ENCODE measurements at places on chromosomes 12 and 14. TPM values are rescaled to one million over a fixed set of nuclear protein-coding genes. Genes with fewer than 3 reads are reported as not detected.
A peak's percentile ranks its signal among the peaks of the same experiment; 100 is the strongest.

- no peak for DNase-seq
Measured at GRCh38 chr14:88063811-88064210, 58.9 kb downstream of the GPR65 start.

DNA sequence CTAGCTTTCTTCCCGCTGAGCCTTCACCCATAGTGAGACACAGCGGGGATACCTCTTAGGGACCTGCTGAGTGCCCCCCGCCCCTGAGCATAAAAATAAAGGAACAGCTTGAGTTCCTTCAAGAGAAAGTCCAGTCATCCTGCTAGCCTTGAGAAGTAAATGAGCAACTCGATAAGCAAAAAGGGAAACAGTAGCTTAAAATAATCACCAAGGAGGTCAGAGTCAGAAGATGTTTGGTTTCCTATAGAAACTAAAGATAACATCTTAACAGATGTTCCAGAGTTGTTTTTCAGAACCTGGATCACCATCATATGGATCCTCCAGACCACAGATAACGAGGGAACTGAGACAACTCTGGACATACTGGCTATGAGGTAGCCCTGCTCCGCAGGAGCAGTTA, 94.0 kb downstream of the BCAT1 start:
- no peak for DNase-seq

DNA sequence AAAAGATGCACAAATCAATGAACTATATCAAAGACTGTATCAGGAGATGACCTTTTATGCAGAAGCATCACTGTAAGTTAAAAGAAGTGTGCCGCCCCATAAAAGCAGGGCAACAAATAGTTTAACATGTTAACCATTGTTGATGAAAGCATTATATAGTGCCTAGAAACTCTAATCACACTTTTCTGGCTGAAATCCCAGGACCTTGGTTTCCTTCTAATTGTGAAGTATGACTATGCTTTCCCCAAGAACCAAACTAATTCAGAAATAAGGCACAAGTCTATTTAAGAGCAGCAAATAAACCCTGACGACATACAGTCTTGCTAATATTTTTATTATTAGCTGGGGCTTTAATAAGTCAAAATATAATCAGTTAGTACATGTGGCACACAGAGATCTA, 21.7 kb downstream of the RACGAP1 start:
- no peak for DNase-seq

PAH gene
- 1,079 TPM for total RNA-seq

DNA sequence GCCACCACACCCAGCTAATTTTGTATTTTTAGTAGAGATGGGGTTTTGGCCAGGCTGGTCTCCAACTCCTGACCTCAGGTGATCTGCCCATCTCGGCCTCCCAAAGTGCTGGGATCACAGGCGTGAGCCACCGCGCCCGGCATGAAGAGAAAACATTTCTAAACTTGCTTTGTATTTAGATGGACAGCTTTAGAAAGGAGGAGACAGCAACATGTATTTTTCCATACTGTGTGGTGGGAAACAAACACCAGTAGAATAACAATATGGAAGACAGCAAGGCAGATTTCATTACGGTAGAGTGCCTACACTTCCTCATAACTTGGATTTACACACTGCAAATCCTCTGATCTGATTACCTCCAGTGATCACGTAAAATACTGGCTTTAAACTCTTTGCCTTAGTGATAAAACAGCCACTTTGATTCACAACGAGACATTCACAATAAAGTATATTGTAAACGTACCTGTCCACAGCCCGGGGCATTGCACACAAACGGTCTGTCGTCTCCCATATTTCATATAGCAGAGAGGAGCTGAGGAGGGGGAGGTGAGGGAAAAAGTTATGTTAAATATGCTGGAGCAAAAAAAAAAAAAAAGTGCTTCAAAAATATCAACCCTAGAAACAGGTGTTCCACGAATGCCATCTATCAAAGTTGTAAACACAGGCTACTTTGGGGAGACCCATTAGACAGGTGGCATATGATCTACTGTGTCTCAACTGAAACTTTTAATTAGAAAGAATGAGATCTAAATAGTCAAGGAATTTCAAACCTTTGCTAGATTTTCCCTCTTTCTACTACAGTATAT, 25.5 kb downstream of the ATF7 start:
- no peak for DNase-seq

DNA sequence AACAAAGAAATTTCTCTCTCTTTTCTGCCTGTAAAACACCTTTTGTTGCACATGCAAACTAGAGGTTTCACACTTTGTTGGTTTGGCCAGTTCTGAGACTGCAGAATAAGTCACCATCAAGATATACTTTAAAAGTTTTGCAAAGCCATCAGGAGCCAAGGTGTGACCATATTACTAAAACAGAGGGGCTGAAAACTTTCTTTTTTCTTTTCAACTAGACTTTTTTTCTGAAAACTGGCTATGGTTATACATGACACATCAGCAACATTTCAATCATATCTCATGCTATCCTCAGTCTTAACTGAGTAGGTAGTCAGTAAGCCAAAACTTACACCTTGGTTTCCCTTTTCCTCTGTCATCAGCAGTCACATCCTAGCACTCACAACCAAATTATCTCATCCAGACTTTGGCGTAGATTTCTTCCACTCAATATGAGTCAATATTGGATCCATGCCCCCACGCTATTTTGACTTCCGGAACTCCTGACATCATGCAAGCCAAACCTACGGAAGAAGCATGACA, 4.1 kb upstream of the IFNG start:
- no peak for DNase-seq

GRCh38 chr14:21308132-21308478, 28.2 kb downstream of the RPGRIP1 start:
- no peak for DNase-seq

DNA sequence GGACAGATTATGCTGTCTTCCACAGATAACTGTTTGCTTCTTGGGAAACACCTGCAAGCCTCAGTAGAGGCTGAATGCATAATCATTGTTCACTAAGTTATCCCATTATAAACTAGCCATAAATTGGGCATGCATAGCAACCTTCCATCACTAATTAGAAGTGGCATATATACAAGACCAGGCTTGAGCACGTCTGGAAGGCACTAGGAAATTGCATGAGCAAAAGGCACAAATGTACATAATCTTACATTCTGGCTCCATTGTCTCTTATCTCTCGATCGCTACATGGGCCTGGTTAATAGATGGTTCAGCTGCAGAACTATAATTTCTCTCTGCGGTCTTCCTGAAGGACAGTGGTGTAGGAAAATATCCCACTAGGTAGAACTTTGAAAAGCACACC, 679.2 kb downstream of the RPL10L start:
- no peak for DNase-seq

KLRC4 gene
- total RNA-seq, result 0.39 TPM

GRCh38 chr12:48279601-48280000, 71.1 kb downstream of the ZNF641 start:
- no peak for DNase-seq

DNA sequence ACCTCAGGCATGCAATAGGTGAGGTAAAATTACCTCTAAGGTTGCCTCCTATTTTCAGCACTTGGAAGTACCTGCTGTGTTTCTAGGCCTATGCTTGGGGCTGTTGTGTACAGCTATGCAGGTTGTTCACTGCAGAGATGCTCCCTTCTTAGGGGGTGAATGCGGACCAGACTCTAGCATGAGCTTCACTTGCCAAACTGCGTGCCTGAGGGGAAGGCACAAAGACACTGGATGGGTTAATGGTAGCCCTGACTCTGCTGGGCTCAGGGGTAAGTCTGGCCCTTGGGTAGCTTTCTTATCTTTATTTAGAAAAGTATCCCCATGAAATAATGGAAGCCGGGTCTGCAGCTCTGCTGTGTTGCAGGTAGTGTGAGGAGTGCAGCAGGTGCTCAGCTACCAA, 35.7 kb downstream of the B4GALNT3 start:
- DNase-seq, result no peak

GPRC5A gene
- 0.46 TPM for total RNA-seq

SLC5A8 gene
- total RNA-seq, result not detected

POMT2 gene
- 14.3 TPM for total RNA-seq

GRCh38 chr14:69093631-69094421, 59.1 kb downstream of the DCAF5 start:
- no peak for DNase-seq

GRCh38 chr12:49098035-49098451, 3.4 kb upstream of the DHH start:
- DNase-seq, result peak; percentile 44

DNA sequence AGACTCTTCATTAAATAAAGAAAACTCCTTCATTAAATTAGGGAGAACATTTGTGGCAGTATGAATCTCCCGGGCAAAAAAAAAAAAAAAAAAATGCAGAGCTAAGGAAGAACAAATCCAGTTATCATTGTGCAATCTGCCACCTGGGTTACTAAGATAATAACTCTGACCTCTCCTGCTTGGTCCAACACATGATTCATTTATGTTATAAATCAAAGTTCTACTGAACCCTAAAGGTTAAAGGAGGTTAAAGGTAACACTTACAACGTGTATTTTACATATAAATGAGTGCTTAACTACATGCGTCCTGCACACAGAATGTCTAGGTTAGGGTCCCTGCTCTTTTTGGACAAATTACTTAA, 4.2 kb downstream of the TGFB3 start:
- no peak for DNase-seq

DNA sequence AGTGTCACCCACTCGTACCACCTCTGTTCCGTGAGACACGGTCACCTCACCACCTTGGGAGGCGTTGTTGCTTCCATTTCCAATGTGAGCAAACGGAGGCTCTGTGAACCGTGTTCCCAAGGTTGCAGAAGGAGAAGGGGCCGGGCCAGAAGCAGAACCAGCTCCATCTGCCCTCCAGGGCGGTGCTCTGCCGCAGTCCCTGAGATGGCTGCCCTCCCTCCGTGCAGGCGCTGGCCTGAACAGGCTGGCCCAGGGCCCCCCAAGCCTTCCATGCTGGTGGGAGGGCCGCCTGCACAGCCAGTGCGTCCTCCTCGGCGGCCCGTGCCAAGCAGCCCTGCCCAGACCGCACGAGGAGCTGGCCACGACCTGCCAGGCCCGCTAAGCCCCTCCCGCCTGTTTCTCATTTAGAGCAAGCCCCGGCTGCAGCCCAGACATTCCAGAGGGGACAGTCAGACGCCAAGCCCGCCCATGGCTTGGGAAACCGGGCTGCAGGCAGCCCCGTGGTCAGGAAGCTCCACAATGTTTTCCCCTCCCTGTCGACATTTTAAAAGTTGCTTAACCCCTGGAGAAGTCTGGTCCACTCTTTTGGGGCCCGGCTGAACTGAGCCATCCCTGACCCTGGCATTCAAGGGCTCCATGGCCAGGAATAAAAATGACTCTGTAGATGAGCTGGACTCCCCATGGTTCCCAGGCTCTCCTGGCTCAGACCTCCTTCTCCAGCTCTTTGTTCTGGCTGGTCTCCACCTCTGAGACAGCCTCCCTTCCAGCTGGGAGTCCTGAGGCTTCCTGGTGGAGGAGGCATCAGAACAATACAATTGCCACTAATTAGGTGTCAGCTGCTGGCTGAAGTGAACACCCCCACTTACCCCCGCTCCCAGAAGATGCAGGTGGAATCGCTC, 236.0 kb downstream of the BCL11B start:
- no peak for DNase-seq

GRCh38 chr14:92666251-92666650, 82.2 kb downstream of the LGMN start:
- DNase-seq, result no peak

LMNTD1 gene
- not detected for total RNA-seq

DNA sequence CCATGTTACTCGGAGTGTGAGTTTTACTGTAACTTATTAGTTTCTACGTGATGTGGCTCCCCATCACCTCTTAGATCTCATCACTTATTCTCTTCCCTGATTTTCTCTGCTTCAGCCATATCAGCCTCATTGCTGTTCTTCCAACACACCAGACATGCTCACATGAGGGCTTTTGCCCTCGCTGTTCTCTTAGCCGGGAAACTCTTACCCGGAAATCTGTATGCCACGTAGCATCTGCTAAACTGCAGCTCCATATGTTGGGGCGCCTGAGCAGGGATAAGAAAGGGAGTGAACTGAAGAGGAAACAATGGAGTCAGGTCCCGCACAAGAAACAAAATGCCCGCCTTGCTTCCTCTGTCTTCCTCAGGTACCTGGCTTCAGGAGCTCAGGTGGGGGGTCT, 16.6 kb downstream of the SMUG1 start:
- no peak for DNase-seq

FLRT2 gene
- total RNA-seq, result 4.1 TPM

DNA sequence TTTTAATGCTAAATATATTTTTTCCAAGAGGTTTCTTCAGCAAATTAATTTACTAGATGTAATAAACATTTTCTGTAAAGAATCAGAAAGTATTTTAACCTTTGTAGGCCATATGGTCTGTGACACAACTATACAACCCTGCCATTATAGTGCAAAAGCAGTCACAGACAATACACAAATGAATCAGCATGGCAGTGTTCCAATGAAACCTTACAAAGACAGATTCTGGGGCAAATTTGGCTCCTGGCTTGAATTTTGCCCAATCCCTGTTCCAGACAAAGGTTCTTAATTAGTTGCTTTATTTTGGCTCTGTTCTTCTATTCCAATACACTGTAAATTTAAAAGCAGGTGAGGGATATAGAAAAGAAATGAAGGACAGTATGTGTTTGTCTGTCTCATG, 352.5 kb downstream of the C12orf50 start:
- no peak for DNase-seq

DNA sequence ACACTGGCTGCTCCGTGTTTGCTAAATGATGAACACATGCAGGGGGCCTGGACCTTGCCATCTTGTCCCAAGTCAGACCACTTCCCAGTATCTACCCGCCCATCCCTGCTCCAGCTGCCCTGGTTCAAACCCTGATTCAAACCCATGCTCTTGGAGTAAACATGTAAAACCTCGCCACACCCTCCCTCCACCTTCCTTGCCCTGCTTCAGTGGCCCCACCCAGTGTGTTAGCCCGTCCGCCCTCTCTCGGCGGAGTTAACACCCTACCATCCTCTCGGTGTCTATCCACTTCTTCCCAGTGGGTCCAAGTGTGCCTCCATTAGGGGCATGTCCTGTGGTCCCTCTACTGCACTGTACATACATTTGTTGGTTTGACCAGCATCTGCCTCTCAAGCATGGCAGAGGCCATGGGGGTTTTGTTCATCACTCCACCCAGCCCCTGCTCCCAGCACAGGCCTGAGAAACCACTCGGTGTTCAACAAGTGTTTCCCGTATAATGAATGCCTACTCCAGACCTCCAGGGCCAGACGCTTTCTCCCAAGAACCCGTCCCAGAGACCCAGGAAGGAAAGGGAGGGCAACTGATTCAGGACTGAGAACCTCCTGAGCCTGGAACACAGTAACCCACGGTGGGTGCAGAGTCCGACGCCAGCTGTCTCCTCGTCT, 37.1 kb downstream of the P2RX4 start:
- DNase-seq, result no peak

DNA sequence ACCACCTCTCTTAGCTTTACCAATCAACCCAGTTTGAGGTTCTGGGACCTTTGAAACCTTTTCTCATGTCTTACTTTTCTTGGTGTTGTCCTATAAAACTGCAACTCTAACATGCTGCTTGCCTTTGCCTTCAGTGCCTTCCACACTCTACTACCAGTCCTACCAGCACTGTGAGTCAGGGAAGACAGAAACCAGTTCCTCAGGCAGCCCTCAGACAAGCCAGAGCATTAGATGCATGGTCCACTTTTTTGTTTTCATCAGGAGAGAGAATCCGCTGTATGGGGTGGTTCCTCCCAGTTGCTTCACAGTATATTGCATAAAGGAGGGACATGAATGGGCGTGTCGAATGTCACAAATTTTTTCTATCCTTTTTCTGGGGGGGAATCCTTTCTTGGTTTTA, 17.3 kb upstream of the KLRB1 start:
- DNase-seq, result no peak

Data from right lobe of liver (tissue), 6 donors.